ENCODE measurements at places on chromosomes 12 and 14.
A peak's percentile ranks its signal among the peaks of the same experiment; 100 is the strongest.

- peak; percentile 9 for DNase-seq
These were observed 14.7 kb upstream of the TEAD4 start for GRCh38 chr12:2944401-2945047.

DNA sequence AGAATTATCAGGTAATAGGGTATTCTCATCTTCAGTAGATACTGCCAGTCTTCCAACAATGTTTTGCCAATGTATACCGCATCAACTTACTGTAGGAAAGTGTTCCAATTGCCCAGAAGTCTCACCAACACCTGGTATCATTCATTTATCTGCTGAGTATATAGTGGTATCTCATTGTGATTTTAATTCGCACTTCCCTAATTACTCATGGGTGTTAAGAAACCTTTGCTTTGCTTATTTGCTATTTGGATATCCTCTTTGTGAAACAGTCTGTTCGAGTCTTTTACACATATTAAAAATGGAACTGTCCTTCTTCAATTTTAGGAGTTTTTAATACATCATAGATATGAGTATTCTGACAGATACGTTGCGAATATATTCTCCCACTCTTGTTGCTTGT, 6.1 kb downstream of the TM7SF3 start:
- DNase-seq: no peak

DNA sequence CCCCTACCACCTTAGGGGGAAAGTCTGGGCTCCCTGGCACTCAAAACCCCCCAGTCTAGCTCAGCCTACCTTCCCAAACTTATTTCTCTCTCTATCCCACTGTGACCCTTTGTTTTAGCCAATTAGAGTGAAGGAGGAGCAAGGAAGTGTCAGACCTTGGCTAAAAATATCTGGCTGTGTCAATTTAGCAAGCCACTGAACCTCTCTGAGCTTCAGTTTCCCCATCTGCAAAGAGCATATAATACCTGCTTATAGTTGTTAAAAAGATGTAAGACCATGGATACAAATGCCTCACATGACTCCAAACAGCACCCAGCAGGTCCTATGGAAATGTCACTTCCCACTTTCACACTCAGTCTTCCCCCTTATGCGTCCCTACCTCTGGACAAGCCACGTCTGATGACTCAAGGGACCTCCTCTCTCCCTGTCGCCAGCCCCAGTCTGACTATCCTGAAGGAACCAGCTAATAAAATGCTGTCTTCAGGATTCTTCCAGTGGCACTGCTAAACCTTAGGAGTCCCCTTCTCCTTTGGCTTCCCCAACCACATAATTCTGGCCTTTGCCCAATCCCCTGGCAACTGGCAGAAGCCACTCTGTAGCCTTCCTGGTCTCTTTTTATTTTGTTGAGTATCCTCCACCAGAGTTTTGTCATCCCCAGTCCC, 19.3 kb downstream of the FOXN3 start:
- DNase-seq: no peak

GRCh38 chr14:32166029-32166428, 35.8 kb upstream of the RNU6-7 start:
- DNase-seq: no peak

GRCh38 chr14:54275997-54276725, 120.6 kb upstream of the CDKN3 start:
- no peak for DNase-seq

DNA sequence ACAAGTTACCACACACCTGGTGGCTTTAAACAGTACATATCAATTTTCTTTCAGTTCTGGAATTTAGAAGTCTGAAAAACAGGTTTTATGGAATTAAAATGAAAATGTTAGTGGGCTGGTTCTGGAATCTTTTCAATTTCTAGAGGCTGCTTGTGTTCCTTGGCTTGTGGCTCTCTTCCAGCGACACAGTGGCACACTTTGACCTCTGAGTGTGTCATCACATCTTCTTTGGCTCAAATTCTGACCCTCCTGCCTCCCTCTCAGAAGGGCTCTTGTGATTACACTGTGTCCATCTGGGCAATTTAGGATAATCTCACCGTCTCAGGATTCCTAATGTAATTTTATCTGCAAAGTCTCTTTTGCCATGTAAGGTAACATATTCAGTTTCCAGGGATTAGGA, 170.0 kb downstream of the PLCZ1 start:
- DNase-seq: no peak

DNA sequence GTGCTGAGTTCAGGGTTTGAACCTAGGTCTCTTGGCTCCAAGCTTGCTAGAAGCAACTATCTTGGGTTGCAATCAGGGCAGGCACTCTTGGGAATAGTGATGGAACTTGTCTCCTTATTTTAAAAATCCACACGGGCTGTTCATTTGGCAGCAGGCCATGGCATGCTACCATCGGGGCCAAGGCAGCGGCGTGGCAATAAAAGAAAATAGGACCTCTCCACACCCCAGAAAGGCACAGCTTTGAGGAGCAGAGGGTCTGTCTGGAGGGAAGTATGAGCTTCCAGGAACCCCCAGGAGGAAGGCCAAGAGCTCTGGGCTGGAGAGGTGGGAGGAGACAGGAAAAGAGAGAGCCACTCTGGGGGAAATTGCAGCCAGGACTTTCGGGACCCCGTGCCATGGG, 15.3 kb downstream of the RPS6KL1 start:
- DNase-seq: no peak

GRCh38 chr12:55742719-55743405, at the start of gene GDF11:
Gene GDF11 (plus strand): TSS chr12:55743122. CDS start chr12:55743317, 195 bp downstream.
- DNase-seq: peak; percentile 56

GRCh38 chr14:53606203-53606602, 350.4 kb downstream of the BMP4 start:
- no peak for DNase-seq

GRCh38 chr12:121792607-121793439, 665 bp downstream of the RHOF start:
- DNase-seq: no peak

DNA sequence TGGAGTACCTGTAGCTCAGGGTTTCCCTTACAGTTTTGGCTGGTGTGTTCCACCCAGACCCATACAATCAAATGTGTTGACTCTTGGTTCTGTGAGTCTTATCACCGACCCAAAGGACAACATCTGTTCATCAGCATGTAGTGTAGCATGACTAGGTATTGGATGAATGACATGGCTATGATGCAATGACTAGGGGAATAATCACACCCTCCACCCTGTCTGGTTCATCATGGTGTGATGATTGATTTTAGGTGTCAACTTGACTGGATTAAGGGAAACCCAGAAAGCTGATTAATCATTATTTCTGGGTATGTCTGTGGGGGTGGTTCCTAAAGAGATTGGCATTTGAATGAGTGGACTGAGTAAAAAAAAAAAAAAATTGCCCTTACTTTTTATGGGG, 311.3 kb downstream of the DPF3 start:
- no peak for DNase-seq
